ENCODE measurements at places on chromosomes 16 and 17.

DNA sequence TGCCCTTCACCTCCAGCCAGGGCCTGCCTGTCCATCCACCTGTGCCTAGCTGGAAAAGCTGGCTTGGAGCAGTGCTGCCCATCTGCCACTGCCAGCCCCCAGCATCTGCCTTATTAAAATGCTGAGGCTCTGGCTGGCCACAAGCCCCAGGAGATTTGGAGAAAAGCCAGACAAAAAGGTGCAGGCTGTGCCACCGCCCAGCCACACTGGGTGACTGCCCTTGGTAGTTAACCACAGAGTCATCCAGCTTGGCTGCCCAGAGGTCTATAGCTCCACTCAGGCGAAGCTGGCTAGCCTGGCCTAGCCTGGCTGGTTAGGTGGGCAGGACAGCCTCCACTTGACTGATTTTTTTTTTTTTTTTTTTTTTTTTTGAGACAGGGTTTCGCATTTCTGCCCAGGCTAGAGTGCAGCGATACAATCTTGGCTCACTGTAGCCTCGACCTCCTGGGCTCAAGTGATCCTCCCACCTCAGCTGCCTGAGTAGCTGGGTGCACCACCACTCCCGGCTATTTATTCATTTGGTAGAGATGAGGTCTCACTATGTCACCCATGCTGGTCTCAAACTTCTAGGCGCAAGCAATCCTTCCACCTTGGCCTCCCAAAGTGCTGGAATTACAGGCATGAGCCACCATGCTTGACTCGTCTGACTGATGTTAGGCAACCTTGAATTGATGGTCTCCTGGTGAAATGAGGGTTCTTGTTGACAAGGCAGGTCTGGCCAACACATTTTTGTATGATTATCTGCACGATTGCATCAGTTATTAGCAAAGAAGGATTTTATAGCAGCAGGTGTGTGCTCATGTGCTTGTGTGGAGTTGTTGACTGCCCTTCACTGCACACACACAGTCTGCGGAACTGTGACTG lies 103.8 kb downstream of the RAB11FIP4 start:
- no peak for DNase-seq

DNA sequence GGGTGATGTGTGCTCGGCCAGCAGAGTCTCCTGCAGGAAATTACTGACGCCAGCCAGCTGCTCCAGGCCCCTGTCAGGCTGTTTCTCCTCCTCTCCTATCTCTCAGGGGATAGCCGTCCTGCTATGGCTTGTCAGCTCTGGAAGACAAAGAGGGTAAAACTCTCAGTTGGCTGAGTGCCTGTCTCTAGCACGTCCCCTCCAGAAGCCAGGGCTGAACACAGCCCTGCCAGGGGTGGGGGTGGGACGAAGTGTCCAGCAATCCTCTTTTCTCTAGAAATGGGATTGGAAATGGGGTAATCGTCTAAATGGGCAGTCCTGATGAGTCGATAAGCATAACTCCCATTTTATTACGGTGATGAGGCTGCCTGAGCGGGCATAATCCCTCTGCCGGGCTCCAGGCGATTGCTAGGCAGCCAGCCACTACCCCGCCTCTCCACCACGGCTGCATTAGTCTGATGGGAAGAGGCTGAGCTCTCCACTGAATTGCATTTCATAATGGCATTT lies 89.1 kb upstream of the GNAO1 start:
- DNase-seq = no peak

- no peak for DNase-seq
These were observed 4.5 kb downstream of the PRSS27 start for GRCh38 chr16:2715519-2715918.

- no peak for DNase-seq
These were observed 34.2 kb upstream of the ATP2A3 start for GRCh38 chr17:3998436-3998835.

DNA sequence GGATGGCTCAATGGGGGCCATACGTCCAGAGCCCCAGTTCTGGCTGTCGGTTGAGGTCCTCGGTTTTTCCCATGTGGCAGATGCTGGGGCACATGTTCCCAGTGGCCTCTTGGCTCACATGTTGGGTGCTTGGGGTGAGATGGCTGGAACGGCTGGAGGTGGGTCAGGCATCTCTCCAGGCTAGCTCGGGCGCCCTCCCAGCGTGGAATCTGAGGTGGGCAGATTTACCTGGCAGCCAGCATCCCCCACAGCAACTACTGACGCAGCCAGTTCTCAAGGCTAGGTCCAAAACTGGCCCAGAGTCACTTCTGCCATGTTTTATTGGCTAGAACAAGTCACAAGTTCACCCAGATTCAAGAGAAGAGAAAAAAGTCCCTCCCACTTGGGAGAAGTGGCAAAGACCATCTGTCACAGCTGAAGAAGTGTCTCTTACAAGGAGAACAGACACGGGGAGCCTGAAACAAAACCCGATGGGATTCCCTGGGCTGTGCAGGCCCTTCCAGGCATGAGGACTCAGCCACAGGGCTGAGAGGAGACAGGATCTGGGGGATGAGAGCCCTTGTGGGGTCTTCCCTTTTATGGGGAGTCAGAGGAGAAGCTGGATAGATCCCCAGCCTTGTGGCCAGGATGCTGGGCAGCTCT lies 15.2 kb downstream of the ACE start:
- no peak for DNase-seq

- DNase-seq = no peak
These were observed 4.1 kb downstream of the KRABD2 start for GRCh38 chr17:8372422-8372821.

- DNase-seq = no peak
These were observed 30.8 kb downstream of the MPRIP start for GRCh38 chr17:17073030-17073564.

DNA sequence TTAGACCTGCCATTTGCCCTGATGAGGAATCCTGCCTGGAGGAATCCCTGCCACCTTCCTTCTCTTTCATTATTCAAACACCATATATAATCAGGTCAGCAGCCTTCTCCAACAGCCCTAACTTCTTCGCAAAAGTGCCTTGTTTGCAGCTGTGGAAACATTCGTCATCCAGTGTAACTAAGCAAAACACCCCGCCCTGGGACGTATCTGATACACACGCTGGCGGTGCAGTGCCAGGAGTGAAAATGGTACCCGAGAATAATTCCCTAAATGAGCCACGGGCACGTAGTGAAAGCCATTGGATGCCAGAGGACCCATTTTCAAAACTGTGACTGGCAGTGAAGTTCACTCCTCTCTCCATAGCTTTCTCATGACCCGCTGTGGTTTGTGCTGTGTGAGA lies 73.7 kb downstream of the IRX3 start:
- DNase-seq = no peak

DNA sequence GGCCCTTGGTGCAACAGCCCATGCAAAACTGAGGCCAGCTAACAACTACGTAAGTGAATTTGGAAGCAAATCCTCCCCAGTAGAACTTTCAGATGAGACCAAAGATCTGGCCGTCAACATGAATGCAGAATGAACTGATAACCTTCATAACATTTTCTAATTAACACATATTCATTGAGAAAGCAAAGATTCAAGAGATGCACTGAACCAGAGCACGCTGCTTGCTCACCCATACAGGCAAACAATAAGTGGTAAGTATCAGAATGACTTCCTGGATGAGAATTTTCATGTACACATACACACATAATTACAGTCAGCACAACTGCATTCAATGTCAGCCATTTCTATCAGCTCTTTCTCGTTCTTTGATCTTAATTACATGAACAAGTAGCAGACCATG lies 30.6 kb downstream of the XYLT1 start:
- DNase-seq = no peak

GRCh38 chr17:72600934-72601333 lies 480.1 kb downstream of the SOX9 start:
- no peak for DNase-seq

GRCh38 chr17:70552230-70552981 lies 383.1 kb downstream of the KCNJ2 start:
- peak; percentile 26 for DNase-seq

DNA sequence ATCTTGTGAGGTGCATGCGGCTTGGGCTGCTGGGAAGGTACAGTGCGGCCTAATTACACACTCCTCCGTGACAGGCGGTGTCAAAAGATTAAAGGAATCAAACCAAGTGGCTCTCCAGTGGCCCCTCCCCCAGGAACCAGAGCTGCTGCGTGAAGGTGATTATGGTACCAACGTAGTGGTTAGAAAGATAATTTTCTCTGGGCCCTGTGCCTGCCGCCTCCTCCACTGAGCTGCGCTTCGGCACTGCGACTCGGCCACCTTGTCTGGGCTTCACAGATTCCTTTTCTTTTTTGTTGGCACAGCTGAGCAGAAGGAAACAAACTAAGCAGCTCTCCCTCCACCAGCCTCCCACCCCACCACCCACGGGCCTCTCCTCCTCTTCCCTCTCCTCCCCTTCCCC lies 113.2 kb upstream of the SDK2 start:
- no peak for DNase-seq

- peak; percentile 69 for DNase-seq
These were observed 59.8 kb downstream of the NEUROD2 start for GRCh38 chr17:39547713-39548478.

DNA sequence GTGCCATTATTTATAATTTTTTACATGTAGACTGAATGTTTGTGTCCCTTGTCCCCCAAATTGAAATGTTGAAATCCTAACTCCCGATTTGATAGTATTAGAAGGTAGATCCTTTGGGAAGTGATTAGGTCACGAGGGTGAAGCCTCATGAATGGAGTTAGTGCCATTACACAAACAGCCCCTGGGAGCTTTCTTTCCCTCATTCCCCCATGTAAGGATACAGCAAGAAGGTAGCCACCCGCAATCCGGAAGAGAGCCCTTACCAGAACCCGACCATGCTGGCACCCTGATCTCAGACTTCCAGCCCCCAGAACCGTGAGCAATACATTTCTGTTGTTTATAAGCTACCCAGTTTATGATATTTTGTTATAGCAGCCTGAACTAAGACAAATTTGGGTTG lies 143.2 kb downstream of the NPIPB5 start:
- DNase-seq = no peak

DNA sequence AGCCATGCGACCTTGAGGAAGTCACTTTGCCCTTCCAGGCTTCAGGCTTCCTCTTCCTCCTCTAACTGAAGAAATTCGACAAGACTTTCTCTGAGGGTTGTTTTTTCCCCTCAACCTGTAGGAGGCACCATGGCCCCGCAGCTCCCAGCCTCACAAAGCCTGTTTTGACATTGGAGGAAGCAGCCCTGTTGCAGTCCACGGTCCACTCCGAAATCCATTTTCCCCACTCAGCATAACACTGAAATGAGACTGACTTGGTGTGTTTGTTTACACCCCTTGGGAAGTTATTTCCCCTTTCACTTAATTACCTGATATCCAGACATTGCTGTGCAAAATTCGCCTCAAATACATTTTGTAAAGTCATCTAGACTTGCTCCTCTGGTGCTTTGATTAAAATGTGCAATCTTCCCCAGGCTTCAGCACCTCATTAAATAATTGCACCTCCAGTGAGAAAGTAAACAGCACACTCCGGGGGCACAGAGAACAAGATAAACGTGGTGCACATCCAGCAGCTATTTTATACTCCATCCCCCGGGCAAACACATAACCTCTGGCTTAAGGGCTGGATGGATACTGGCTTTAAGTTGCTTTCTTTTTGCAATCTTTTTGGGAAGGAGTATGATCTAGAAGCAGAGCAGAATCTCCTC lies 41.4 kb upstream of the PIRT start:
- DNase-seq = no peak

DNA sequence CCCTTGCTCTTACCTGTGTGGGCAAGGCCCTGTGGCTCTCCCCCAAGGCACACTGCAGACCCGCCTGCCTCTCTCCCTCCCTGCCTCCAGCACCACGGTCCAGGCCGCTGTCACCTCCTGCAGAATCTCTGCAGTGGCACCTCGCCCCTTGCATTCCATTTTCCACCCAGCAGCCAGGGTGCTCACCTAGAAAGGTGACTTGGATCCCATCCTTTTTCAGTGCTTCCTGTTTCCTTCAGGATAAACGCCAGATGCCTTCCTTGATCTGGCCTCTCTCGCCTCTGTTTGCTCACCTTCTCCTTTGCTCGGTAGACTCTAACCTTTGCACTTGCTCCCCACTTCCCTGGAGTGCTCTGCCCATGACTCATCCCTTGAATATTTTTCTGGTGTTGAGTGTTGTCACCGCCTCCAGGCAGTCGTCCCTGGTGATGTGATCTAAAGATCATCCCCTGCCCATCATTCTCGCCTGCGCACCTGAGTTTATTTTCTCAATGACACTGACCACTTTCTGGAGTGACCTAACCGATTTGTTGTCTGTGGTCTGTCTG lies 79.2 kb upstream of the LGALS9 start:
- DNase-seq = peak; percentile 93

DNA sequence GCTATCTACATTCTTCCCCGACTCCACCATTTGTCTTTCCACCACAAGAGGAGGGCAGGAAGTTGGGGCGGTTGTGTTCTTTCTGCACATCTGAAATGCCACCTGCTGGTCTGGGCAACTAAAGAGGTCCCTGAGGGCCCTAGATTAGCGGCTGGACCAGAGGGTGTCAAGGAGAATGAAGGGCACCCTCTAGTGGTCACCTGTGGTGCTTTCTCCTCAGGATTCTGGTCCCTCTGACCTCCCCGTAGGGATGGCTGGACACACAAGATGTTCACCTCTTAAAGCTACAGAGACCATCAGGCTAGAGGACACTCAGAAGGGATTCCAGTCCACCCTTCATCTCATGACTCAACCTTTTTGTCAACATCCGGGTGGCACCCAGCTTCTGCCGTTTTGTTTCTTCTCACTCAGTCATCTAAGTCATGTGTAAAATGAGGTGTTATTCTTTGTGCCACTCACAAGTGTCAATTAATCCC lies 2.9 kb upstream of the SCIMP start:
- DNase-seq = peak; percentile 90

DNA sequence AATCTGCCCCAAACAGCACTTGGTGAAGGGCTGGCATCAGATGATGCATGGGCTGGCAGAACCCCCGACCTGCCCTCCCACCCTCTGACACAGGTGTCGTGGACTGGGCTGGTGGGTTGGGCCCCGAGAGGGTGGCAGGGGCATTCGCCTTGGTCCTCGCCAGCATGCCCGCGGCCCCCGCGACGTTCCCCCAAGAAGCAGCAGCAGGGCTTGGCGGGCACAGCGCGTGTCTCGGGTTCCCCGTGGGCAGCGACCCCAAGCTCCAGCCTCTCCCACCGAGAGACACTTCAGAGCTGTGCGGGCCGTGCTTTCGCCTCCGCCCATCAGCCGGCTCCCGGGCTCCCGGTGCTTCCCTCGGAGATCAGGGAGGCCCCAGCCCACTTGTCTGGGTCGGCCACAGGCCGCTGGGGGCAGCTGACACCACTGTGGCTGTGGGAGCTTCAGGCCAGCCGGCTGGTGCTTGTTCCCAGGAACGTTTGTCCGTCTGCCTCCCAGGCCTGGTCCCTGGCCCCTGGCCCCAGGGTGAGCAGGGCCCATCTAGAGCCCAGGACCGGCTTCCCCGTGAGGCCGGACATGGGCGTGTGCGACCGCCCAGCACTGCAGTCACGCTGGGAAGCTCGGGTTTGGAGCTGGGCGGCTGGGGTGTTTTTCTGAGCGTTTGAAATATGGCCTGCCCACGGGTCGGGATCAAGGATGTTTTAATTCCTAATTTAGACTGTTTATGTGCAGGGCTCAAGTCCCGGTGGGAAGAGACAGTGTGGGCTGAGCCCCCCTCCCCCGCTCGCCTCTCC lies 16.6 kb downstream of the CACNA1H start:
- no peak for DNase-seq

- no peak for DNase-seq
These were observed 51.4 kb downstream of the HS3ST3A1 start for GRCh38 chr17:13550291-13550690.

All from A549 (cell line).